ENCODE measurements at places on chromosomes 5 and 9.

GRCh38 chr9:85067792-85068191, 398.3 kb downstream of the NTRK2 start:
- DNase-seq = no peak

- DNase-seq = no peak
Measured at GRCh38 chr5:73265641-73266040, 92.6 kb downstream of the TMEM174 start.

GRCh38 chr5:14305045-14305444, 161.9 kb downstream of the TRIO start:
- DNase-seq = no peak

DNA sequence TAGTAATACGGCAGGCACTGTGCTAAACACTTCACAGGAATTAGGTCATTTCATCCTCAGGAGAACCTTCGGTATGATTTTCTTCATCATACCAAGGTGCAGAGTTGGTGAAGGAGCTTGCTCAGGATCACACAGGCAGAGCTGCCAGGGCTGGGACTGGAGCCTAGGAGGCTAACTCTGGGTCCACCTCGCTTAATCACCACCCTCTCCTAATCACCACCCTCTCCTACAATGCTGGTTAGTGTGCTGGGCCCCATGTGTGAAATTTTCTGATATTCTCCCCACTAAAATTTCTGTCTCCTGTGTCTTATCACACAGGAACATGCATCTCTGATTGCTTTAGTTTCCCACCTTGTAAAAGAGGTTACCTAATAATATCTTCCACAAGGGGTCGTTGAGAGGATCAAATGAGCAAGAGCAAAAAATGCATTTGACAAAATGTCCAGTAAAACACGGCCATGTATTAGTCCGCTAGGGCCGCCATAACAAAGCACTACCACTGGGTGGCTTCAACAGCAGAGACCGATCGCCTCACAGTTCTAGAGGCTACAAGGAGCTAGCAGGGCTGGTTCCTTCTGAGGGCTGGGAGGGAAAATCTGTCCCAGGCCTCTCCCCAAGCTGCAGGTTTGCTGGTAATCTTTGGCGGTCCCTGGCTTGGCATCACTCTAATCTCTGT, 128.2 kb upstream of the NFIB start:
- no peak for DNase-seq

- DNase-seq = no peak
Measured at GRCh38 chr5:91141642-91142041, 241.5 kb downstream of the ARRDC3 start.

- no peak for DNase-seq
Measured at GRCh38 chr5:53429706-53430105, 50.7 kb upstream of the FST start.

GRCh38 chr9:107153336-107153735, 129.7 kb upstream of the RAD23B start:
- no peak for DNase-seq

DNA sequence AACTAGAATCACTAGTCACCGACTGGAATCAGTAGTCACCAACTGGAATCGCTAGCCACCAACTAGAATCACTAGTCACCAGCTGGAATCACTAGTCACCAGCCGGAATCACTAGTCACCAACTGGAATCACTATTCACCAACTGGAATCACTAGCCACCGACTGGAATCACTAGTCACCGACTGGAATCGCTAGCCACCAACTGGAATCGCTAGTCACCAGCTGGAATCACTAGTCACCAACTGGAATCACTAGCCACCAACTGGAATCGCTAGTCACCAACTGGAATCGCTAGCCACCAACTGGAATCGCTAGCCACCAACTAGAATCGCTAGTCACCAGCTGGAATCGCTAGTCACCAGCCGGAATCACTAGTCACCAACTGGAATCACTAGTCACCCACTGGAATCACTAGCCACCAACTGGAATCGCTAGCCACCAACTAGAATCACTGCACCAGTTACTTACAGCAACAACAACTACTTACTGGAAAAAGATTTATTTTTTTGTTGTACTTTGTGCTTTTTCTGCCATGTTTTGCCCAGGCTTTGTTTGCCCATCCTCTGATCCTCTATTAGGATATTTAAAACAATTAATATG, 25.7 kb upstream of the FLT4 start:
- no peak for DNase-seq

GRCh38 chr9:88923653-88924288, 67.5 kb upstream of the S1PR3 start:
- DNase-seq = no peak

DNA sequence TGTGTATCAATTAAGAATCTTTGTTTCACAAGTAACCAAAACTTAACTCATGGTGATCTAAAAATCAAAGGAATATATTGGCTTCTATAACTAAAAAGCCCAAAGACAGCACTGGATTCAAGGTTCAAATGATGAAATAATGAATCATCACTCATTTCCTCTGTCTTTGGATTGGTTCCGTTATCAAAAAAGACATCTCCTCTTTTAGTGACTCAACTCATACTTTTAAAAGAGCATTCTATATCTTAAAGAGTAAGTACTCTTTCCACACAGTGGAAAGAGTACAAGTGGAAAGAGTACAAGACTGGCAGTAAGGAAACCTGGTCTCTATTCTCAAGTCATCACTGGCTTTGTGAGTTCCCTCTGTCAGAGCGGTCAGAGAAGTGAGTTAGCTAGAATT, 141.4 kb upstream of the NMUR2 start:
- no peak for DNase-seq

DNA sequence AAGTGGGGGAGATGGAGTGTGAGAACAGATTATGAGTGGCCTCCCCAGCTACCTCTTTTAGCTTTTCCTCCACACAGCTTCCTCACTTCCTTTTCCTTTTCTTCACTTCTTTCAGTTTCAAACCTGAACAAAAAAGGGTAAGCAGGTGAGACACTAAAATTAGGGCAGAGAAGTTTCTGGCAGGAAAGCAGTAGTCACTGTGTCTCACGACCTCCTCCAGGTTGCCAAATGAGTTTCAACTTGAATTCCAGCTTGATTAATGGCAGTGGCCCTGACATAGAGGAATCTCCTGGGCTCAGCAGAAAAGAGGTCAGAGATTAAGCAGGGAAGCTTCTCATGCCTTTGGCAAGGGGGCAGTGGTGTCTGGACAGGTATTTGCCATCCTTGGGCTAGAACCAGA, 63.7 kb upstream of the SPINK5 start:
- DNase-seq = no peak

GRCh38 chr5:112342389-112342788, 76.7 kb downstream of the EPB41L4A start:
- DNase-seq = no peak

GRCh38 chr5:61744690-61745619, 412.9 kb downstream of the ZSWIM6 start:
- DNase-seq = no peak

DNA sequence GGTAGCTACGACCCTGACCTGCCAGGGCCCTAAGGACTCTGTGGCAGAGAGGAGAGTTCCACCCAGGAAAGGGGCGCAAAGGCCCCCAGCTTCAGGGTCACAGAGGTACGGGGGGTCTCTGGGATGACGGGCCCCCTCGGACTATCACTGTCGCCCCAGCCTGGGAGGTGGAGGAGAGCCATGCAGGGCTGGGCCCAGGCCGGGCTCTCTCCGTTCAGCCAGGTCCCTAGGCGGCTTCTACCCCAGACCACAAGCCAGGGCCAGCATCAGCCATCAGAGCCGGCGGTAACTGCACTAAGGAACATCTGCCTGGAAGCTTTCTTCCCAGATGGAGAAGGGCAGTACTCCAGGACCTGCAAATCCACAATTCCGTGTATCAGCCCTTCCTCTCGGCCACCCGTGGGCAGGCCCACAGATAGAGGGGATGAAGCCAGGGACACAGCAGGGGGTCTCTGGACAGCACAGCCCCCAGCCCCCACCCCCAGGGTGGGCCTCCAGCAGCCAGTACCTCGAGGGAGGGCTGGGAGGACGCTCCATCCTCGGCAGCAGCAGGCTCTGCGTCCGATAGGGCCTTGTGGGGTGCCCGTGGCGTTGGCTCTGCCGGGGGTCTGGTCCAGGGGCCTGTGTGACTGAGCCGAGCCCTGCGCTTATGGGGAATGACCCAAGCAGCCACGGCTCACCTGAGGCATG, 38.4 kb downstream of the NACC2 start:
- no peak for DNase-seq

DNA sequence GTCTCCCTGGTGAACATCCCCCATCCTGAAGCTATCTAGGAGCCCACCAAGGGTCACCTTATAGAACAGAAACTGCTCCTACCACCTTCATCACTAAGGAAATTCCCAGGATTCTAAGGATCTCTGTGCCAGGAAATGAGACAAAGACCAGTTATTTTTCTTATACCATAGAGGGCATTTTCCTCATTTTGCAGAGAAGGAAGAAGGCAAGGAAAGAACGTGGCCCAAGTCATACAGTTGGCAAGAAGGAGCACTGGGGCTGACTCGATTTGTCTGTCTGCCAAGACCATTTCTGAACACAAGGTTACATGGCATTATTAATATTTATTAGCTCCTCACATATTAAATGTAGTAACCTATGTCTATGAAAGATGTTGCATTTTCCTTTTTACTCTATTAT, 49.6 kb upstream of the TNFSF15 start:
- DNase-seq = no peak

DNA sequence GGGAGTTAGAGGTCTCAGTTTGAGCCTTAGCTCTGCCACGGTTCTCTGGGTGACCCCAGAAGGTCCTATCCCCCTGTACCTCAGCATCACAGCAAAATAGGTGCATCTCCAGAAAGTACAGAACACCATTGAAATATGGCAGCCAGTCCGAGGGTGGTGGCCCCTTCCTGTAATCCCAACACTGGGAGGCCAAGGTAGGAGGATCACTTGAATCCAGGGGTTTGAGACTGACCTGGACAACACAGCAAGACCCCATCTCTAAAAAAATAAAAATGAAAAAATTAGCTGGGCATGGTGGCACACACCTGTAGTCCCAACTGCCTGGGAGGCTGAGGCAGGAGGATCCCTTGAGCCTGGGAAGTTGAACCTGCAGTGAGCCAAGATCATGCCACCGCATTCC, 7.0 kb upstream of the CRB2 start:
- DNase-seq = no peak

- DNase-seq = no peak
Measured at GRCh38 chr5:129938077-129938476, 33.8 kb downstream of the CHSY3 start.

DNA sequence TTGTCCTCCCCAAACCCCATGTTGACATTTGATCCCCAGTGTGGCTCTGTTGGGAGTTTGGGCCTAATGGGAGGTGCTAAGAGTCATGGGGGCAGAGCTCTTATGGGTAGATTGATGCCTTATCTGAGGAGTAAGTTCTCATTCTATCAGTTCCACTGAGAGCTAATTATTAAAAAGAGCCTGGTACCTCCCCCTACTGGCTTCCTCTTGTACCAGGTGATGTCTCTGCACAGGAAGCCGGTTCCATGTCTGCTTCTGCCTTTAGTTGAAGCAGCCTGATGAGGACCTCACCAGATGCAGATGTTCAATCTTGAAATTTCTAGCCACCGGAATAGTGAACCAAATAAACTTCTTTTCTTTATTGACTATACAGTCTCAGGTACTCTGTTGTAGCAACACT, 10.8 kb downstream of the GABRB2 start:
- DNase-seq = no peak

GRCh38 chr5:169668732-169669131, 31.7 kb downstream of the DOCK2 start:
- DNase-seq = no peak
